ENCODE measurements at places on chromosomes 6 and 20. TPM values are rescaled to one million over a fixed set of nuclear protein-coding genes. Genes with fewer than 3 reads are reported as not detected.

Gene SALL4
- total RNA-seq = 1.8 TPM

Gene MEI4
- not detected for total RNA-seq

Gene C6orf52
- 0.82 TPM for total RNA-seq

Gene CRYBG1
- total RNA-seq = 18.0 TPM

Gene TRIM31
- not detected for total RNA-seq

Gene CCN2
- 43.2 TPM for total RNA-seq

Gene UBR2
- total RNA-seq = 12.4 TPM

Gene TFAP2D
- total RNA-seq = not detected

Gene MACROD2
- total RNA-seq = 1.9 TPM

Measured in A375 (cell line).